ENCODE measurements at places on chromosomes 6 and 20.
A peak's percentile ranks its signal among the peaks of the same experiment; 100 is the strongest.

- DNase-seq: no peak
These were observed at the start of gene PLTP for GRCh38 chr20:45911486-45912343. Gene PLTP (minus strand): TSS chr20:45912155. CDS start chr20:45911452, 703 bp downstream.

GRCh38 chr20:20953738-20954618, 152.2 kb downstream of the LINC00237 start:
- no peak for DNase-seq

DNA sequence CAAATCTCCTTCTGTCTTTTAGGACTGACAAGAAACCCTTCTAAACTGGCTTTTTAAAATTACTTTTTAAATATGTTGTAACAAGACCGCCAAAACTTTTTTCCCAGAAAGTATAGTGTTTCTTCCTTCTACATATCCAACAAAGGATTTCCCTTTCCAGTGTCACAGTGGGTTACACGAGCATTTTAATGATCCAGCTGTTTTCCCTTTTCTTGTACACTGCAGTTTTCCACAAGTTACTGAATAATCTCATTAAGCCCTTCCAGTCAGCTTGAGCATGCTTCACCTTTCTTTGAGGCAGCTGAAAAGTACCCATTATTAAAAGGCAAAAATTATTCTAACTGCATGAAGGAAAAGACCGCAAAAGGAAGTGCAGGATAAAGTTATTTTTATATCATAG, 48.6 kb downstream of the CD24 start:
- no peak for DNase-seq

DNA sequence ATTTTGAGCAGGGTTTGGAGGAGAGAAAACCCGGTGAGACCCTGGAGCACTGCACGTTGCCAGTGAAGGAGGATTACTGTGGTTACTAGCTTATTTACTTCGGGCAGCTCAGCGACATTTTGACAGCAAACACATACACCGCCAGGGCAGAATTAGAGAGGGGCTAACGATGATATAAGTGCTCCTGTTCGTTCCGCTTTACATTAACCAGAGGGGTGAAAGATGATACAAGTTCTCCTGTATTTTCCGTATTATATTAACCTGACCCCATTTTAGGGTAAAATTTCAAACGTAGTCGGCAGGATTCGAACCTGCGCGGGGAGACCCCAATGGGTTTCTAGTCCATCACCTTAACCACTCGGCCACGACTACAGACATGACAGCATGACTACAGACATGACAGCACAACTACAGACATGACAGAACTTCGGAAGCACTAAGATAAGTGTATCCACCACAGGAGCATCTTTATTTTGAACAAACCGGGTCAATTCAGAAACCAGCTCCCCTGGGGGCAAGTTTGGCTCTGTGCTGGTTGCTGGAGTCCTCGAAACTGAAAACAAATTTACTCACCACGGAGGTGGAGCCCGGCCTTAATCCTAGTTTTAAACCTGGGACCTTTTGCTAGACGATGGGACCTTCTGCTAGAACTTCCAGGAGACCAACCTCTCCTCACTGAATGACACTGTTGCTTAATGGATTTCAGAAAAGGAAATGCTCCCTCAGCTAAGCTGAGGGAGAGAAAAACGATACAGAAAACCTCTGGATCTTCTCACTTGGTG, 80.4 kb upstream of the ZNF184 start:
- DNase-seq: no peak

DNA sequence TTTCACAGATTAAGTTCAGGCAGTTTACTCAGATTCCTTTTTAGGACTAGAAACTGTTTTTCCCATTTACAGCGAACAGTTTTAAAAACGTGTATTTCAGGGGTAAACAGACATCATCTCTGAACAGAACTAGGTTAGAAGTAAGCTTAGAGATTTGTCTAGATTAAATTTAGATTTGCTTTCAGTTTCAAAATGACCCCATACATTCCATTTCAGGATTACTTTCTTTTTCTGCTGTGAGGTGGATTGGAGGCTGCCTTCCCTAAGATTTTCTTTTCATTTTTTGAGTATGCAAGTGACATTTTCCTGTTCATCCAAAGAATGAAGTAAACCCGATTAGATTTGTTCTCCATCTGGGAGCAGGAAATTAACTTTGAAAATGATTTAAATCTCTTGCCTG, 747.2 kb downstream of the KHDRBS2 start:
- no peak for DNase-seq

GRCh38 chr6:150567823-150568383, 31.8 kb upstream of the PLEKHG1 start:
- DNase-seq: no peak

- no peak for DNase-seq
These were observed 25.7 kb downstream of the PRR18 start for GRCh38 chr6:166282394-166283032.

DNA sequence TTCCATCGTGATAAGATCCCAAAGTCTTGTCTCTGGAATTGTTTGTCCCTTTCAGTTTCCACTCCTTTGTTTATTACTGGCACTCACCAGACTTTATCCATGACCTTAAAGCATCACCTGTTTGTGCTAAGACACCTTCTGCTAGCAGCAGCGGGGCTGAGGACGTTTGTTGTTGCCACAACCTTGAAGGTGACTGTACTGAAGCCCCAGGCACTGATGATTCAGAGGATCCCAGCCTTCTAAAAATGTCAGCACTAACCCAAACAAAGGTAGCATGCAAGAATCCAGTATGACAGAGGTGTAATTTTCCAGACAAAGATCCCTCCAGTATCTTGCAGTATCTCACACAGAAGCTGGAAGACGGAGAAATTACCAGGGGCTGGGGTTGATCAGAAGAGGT, 28.9 kb upstream of the SMIM8 start:
- DNase-seq: no peak

GRCh38 chr6:123203928-123204327, 207.9 kb downstream of the CLVS2 start:
- no peak for DNase-seq

- no peak for DNase-seq
These were observed 140 bp downstream of the ADA start for GRCh38 chr20:44651434-44651683.

DNA sequence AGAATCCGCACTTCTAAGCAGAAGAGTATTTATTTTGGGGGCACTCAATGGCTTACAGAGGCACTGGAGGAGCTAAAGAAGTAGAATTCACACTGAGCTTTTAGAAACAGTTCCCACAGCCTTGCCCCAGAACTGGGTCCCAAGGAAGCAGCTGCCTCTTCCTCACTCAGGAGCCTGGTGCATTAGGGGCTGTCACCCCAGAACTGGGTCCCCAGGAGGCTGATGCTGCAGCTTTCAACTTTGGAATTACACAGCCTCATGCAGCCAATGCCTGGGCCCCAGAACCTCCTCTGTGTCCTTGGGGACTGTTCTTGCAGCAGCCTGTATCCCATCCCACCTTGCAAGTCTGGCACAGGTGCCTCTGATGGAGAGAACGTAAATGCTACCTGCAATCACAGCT, 96.4 kb downstream of the DACT2 start:
- no peak for DNase-seq

DNA sequence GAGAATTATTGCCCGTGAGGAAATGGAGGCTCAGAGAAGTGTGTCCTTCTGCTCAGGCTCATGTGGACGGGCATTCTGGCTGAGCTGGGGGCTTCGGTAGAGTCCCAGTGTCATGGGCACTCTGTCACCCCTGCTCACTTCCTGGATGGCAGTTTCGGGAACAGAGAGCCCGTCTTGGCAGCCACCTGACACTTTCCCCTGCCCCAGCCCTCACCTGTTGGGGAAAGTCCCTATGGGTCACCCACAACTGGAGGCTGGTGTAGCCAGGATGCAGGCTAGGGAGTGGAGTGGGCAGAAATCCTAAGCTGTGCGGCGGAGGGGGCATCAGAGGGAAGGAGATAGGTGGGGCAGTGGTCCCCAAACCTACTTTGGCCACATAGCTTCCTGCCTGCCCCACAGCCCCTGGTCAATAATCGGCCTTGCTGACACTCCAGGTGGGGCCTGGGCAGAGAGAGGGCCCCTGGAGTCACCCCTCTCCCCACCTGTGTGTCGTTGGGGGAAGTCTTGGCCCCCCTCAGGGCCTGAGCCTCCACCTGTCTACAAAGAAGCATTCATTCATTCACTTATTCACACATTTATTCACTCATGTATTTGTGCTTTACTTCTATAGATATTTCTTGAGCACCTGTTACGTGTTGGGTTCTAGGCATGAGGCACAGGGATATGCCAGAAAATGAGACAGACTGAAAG, 40.5 kb downstream of the SNAI1 start:
- DNase-seq: no peak

DNA sequence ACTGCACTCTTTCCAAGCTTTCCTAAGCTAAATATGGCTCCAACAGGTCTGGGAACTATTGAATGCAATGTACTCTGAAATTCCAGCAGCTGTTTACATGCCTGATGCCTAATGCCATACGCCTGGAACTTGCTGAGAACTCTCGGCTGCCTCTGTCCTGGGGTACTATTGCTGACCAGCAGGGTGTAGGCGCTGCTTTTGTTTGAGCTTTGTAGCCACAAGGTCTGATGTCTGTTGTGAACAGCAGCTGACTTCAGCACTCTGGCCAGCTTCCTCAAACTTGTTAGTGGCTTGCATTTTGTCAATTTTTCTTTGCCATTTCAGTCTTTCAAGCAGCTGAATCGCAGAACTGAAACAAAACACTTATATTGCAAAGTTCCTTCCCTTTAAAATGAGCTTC, 26.7 kb downstream of the SAYSD1 start:
- no peak for DNase-seq

DNA sequence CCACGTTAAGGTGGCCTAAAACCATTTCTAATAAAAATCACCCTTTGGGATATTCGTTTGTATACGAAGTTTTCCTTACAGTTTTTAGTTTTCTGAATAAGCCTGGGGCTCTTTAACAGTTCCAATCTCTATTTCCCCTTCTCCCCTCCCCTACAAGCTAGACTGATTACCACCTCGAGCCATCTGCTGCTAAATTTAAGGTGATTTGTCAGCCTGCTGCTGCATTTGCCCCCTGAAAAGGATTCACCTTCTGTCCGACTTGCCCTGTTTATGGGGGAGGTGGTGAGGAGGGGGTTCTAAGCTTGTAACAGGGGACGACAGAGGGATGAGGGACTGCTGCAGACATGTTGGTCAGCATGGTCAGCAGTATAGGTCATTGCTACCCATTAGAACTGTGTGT, 146.3 kb downstream of the JARID2 start:
- no peak for DNase-seq

DNA sequence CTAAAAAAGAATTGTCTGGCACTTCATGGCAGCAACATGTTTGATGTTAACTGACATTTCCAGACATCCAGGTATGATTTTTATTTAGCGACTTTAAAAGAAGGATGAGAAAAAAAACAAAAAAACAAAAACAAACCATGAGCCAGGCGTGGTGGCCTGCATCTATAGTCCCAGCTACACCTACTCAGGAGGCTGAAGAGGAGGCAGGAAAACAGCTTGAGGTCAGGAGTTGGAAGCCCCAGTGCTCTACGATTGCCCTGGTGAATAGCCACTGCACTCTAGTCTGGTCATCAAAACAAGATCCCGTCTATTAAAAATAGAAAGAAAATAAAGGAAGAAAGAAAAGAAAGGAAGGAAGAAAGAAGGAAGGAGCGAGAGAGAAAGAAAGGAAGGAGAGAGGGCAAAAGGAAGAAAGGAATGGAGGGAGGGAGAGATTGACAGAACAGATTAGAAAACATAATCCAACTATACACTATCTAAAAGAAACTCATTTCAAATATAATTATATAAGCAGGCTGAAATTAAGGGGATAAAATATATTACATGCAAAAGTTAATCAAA, 141.6 kb downstream of the TRIM27 start:
- DNase-seq: no peak

GRCh38 chr6:27126815-27127537, 120.5 kb upstream of the PRSS16 start:
- no peak for DNase-seq

- DNase-seq: no peak
These were observed 39.0 kb downstream of the B4GALT5 start for GRCh38 chr20:49674383-49675352.

DNA sequence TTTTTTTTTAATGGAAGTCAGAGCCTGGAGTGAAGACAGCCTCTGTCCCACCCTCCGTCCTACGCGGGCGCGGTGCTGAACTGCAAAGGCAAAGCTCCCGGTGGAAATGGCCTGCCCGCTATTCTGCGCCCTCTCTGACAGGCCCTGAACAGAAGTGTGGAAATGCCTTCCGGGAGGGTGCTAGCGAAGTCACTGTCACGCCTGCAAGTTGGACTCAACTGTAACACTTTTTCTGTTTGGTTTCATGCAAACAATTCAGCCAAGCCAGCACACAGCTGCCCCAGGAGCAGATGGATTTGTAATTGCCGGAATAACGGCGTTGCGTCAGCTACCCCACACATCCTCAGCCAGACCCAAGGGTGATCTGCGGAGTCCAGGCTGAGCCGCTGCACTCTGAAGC, 107.6 kb downstream of the PSMB1 start:
- DNase-seq: no peak

GRCh38 chr6:42021847-42022754, 28.2 kb upstream of the TAF8 start:
- DNase-seq: no peak

- no peak for DNase-seq
These were observed 65.8 kb downstream of the EYA4 start for GRCh38 chr6:133306931-133307330.

GRCh38 chr6:53065266-53066076, at the start of gene FBXO9:
Gene FBXO9 (plus strand): TSS chr6:53065404. CDS start chr6:53065790, 386 bp downstream.
- peak; percentile 54 for DNase-seq

- DNase-seq: no peak
These were observed 23.3 kb downstream of the PCNA start for GRCh38 chr20:5096463-5096862.

GRCh38 chr20:47792021-47792618, 6.8 kb upstream of the SULF2 start:
- DNase-seq: no peak

DNA sequence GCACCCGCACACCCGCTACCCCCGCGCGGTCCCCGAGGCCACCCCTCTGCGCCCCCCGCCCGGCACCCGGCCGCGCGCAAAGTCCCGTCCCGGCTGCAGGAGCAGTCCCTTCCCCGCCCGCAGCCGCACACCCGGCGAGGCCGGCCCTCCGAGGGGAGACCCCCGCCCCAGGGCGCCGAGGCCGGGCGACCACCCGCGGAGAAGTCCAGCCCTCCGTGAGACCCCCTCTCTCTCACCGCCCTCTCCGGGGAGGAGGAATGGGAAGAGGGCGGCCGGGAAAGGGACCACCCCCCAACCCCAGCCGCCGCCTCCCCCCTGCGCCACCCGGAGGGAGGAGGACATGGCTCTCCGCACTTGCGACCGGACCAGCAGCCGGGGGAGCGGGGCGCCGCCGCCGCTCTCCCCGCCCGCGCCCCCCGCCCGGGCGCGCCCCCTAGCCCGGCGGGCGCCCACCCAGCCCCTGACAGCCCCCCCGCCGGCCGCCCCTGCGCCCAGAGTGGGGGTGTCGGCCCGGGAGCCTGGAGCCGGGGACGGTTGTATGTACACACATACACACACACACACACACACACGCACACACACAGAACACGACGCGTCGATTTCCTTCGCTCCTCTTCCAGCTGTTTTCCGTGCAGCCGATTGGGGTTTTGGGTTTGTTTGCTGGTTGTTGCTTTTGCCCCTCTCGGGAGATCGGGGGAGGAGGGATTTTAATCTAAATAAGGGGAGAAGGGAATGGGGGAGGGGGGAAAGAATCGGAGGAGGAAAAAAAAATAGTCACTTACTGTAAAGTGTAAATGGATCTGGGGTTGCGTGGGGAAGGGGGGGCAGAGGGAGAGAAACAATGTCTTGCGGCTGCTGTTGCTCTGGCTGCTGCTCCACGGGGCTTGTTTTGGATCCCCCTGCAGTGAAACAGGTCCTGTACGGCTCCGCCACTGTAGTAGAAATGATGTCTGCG, at the start of gene ATXN1:
TSS of gene ATXN1 (minus strand) at position 945 of the 955 bp plus-strand sequence.
- no peak for DNase-seq

GRCh38 chr20:39885975-39886649, 802.9 kb downstream of the MAFB start:
- no peak for DNase-seq

Measured in NCI-H1436 treated with DMSO at 0.1 percent for 48 hours (cell line).